ENCODE measurements at places on chromosomes 6 and 20. TPM values are rescaled to one million over a fixed set of nuclear protein-coding genes. Genes with fewer than 3 reads are reported as not detected.

The DLK2 gene
- not detected for total RNA-seq

The CENPB gene
- total RNA-seq: 24.5 TPM

GRCh38 chr6:107655864-107656263, 165.9 kb downstream of the SOBP start:
- no peak for DNase-seq

- no peak for DNase-seq
These were observed 178.3 kb downstream of the ZDHHC14 start for GRCh38 chr6:157559201-157559756.

DNA sequence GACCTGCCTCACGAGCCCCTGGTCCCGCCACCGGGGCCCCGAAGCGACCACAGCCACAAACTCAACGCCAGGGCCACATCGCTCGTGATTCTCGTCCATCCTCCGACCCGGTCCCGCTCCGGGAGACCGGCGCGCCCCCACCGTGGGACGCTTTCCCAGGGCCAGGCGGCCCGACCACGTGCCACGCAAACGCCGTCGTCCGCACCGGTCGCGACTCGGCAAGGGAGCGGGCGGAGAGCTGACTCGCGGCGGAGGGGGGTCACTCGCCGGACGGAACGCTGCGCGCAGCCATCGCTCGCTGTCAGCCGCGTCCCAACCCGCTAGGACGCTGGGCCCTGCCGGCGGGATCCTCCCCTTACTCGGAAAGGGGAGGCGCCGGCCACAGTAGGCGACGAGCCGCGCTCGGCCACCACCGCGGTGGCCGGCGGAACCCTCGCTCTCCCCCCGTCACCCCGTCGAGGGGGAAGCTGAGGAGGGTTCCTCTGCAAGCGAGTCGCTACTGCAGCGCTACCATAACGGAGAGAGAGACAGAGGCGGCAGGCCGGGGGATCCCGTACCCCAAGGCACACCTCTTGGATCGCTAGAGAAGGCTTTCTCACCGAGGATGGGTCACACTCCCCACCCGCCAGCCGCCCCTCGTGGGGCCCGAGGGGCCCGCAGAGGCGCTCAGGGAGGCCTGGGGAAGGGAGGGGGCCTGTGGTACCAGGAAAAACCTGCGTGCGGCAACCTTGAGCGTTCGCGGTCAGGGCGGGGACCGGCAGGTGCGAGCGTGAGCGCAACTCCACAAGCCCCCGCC, 511.8 kb upstream of the ZNF337 start:
- no peak for DNase-seq

DNA sequence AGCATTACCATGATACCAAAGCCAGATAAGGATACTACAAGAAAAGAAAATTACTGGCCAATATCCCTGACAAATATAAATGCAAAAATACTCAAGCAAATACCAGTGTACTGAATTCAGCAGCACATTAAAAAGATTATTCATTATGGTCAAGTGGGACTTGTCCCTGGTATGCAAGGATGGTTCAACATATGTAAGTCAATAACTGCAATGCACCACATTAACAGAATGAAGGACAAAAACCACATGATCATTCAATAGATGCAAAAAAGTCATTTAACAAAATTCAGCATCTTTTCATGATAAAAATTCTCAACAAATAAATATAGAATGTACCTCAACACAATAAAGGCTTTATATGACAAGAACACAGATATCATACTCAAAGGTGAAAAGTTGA, 9.1 kb upstream of the DEFB125 start:
- no peak for DNase-seq

DNA sequence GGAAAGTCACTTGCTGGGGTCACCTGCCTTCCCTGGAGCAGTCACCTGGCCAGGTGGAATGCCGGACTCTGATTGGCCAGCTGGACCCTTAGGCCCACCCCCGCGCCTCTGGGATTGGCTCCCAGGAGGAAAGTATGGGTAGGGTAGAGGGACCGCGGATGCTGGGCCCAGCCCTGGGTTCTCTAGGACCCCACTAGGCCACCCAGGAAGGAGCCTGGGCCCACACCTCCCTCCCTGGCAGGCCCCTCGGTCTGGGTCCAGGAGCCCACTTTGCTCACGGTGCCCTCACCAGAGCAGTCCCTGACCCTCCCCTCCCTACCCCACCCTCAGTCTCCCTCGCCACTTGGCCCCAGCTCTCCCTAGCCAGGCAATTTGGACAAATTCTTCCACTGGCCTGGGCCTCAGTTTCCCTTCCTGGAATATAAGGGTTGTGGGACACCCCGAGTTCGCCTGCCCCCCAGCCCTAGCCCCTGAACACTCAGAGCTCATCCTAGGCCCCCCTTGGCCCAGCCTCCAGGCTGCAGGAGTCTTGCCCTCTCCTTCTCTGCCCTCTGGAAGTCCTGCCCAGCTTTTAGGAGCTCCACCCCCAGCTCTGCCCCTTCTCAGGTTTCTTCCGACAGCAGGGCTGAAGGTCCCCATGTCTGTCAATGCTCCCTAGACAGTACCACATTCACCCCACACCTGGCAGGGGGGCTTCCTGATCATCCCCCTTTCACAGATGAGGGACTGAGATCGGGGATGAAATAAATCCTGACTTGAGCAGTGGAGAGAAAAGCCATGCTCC, 299.6 kb downstream of the TAF4 start:
- no peak for DNase-seq

GRCh38 chr6:117072781-117073180, 192.6 kb upstream of the VGLL2 start:
- no peak for DNase-seq

Data from stomach (tissue), 19 donors.